Chondrocyte (in vitro differentiated cells): ENCODE measurements at places on chromosomes 7 and 10. TPM values are rescaled to one million over a fixed set of nuclear protein-coding genes. Genes with fewer than 3 reads are reported as not detected.

- no peak for DNase-seq
Observed at GRCh38 chr7:35355199-35355598, 101.3 kb upstream of the TBX20 start.

DNA sequence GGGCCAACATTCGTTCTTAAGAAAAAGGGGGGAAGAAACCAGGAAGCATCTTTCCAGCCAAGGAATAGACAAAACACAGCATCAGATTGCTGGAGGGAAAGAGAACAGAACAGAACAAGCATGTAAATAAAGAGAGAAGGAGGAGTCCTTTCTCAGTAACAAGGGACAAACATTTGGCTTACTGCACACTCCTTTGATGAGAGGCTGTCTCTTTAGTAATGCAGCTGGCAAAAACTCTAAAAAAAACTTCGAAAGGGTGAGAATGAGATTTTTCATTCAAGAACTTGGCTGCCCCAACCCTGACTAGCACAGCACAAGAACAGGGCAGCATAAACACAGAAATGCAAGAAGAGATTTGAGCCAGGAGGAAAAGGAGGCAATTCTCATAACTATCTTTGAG is 38.9 kb upstream of the IL6 start:
- no peak for DNase-seq

DNA sequence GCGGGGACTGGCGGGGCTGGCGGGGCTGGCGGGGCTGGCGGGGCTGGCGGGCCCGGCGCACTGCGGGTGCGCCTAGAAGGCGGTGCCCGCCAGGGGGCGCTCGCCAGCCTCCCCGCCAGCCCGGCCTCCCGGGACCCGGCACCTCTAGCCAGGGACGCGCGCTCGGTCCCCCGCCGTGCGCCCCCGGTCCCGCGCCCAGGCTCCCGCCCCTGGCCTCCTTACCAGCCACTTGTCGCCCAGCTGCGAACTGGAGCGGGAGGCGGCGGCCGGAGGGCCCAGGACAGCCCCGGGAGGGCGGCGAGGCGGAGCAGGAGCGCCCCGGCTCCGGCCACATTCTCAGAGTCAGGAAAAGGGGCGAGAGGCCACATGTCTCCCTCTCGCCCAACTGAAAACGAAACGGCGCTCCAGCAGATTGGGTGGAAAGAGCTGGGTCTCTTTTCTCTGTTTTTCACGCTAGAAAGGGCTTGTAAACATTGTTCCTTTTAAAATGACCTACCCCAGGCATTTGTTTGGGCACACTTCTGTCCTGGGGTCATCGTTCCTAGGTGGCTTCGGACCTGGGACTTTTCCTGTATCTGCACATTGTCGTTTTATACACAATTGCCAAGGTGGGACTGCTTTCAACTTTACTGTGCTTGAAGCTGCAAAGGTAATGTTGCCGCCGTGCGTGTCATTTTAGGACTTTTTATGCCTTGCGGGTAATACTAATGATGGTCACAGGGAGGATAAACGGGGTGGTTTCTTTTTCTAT is 378 bp upstream of the PRKCQ start:
- no peak for DNase-seq

DNA sequence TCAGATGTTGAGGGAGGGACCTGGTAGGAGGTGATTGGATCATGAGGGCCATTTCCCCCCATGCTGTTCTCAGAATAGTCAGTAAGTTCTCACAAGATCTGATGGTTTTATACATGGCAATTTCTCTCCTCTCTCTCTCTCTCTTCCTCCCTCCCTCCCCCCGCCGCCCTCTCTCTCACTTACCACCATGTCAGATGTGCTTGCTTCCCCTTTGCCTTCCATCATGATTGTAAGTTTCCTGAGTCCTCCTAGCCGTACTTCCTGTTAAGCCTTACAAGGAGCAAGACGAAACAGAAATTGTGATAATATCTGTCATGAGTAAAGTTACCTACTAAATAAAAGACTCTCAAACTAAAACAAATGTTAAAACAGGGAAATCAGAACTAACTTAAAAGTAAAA is 19.9 kb upstream of the GPR141 start:
- no peak for DNase-seq

- DNase-seq: no peak
Observed at GRCh38 chr7:107056728-107057473, 12.4 kb downstream of the PRKAR2B start.

DNA sequence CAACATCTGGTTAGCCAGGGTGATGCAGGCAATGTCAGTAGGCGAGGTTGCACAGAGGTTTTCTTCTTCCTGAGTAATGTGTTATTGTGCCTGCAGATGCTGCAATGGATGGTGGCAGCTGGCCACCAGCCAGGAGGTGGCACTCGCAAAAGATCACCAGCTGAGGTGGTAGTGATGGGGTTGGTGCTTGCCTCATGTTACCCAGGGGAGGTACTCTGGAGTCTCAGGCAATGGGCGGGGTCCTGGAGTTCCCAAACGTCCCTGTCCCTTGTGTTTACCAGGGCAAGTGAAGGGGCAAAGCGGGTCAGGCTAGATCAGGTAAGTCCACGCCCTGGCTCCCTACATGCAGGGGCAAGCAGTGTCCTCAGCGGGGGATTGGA is 21.1 kb downstream of the CLRN3 start:
- DNase-seq: no peak

- no peak for DNase-seq
Observed at GRCh38 chr10:67612577-67613537, 83.1 kb downstream of the CTNNA3 start.

GRCh38 chr10:91652364-91652763 is 19.5 kb upstream of the PPP1R3C start:
- no peak for DNase-seq

GRCh38 chr10:21238717-21239116 is 286.8 kb downstream of the SKIDA1 start:
- no peak for DNase-seq

- DNase-seq: no peak
Observed at GRCh38 chr7:3591944-3592343, 290.9 kb downstream of the SDK1 start.

- no peak for DNase-seq
Observed at GRCh38 chr7:114107522-114107921, 188.7 kb upstream of the PPP1R3A start.

GRCh38 chr7:31775556-31775955 is 88.5 kb downstream of the PPP1R17 start:
- no peak for DNase-seq

DNA sequence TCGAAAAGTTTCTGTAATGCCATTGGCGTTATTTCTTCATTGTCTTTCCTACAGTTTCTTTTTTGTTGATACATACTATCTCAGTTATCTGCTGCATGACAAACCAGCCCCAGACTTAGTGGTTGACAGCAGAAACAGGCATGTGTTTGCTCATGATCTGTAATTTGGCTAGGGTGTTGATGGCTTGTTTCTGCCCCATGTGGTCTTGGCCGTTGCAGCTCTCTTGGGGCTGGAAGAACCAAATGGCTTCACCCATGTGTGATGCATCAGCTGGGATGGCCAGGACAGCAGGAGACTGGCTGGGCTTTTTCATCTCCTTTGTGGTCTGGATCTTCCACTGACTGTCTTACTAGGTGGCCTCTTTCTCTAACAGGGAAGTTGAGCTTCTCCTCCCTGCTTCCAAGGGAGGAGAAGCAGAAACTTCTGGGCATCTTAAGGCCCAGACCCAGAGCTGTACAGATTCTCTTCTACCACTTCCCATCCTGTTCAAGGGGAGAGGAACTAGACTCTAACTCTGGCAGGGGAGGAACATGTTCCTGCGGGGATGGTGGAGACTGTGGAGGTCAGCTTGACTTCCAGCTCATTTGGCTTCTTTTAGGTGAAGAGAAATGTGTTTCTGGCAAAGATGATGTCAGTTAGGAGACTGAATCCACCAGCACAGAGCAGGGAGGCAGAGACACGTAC is 89.3 kb downstream of the FANK1 start:
- DNase-seq: no peak

DNA sequence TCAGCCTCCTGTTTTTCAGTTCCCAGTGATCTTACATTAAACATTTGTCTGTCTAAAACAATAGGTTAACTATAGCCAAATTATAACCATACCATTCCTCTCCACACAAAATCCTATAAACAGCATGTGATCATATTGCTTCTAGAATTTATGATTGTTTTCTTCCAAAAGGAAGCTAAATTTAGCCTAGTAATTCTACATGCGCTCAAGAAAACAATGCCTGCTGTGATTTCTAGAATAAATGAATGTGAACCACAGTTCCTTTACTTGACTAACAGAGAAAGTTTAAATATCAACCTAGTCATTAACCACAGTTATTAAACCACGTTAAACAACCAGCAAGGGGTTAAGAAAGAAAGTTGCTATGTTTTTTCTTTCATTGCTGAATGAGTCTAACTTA is 26.4 kb downstream of the MET start:
- DNase-seq: no peak

GRCh38 chr7:72159911-72160310 is 252.2 kb downstream of the CALN1 start:
- DNase-seq: no peak

- no peak for DNase-seq
Observed at GRCh38 chr10:15209827-15210509, 41.5 kb upstream of the NMT2 start.

GRCh38 chr7:138632384-138632783 is 68.8 kb downstream of the SVOPL start:
- DNase-seq: no peak

- no peak for DNase-seq
Observed at GRCh38 chr7:137998250-137998649, 3.6 kb downstream of the CREB3L2 start.

- DNase-seq: no peak
Observed at GRCh38 chr10:5297466-5297865, 67.3 kb upstream of the UCN3 start.

DNA sequence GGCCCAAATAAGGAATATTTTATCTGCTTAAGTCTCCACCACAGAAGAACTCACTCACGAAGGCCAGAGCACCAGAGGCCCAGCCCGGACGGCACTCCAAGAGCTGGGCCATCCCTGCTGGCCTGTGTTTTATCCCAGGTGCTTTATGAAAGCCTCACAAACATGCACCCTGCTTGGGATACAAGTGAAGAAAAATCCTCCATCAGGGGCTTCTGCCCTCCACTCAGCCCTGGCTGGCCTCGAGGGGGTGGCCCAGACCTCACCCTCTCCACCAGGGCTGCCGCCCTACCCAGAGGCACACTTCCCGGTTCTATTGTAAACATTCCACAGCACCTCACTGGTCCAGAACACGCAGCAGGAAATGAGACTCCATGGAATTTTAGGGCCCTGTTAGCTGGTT is 19.8 kb upstream of the DNAAF5 start:
- DNase-seq: no peak

- DNase-seq: no peak
Observed at GRCh38 chr10:67657775-67658174, 38.2 kb downstream of the CTNNA3 start.

GRCh38 chr10:131073469-131074035 is 238.0 kb downstream of the TCERG1L start:
- no peak for DNase-seq

GRCh38 chr7:96936621-96937020 is 68.7 kb upstream of the DLX6 start:
- DNase-seq: no peak

GRCh38 chr7:121739465-121739864 is 133.5 kb upstream of the PTPRZ1 start:
- DNase-seq: no peak

DNA sequence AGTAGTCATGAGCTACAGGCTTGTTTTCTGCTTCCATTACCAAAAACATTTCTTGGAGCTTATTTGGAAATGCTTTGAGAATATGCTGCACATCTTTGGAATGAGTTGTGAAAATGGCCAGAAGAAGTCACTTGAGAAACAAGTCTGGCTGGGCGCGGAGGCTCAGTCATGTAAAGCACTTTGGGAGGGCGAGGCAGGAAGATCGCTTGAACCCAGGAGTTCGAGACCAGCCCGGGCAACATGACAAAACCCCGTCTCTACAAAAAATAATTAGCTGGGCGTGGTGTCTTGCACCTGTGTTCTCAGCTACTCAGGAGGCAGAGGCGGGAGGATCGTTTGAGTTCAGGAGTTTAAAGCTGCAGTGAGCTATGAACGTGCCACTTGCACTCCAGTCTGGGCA is 882 bp upstream of the CHCHD1 start:
- DNase-seq: no peak

- no peak for DNase-seq
Observed at GRCh38 chr10:80410122-80410521, 1.8 kb downstream of the PRXL2A start.

DNA sequence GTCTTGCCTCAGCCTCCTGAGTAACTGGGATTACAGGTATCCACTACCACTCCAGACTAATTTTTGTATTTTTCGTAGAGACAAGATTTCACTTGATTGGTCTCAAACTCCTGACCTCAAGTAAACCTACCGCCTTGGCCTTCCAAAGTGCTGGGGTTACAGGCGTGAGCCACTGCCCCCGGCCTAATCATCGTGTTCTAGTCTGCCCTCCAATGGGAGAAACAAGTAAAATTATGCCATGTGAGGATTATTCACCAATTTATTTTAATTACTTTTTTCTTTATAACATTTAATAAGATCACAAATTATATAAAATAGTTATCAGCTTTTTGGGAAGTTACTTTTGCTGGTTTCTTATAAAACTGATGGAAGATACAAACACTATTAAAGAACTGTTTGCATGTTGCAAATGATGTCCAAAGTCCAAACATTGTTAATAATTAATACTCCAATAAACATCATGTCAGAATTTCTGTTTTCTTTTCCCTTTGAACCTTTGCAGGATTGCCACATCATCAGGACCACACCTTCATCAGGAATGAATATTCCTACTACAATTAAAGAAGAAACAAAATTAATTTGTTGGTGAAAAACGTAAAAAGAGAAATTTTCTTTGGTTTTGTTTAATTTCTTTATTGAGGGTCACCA is 786 bp upstream of the AKR1C4 start:
- no peak for DNase-seq

DNA sequence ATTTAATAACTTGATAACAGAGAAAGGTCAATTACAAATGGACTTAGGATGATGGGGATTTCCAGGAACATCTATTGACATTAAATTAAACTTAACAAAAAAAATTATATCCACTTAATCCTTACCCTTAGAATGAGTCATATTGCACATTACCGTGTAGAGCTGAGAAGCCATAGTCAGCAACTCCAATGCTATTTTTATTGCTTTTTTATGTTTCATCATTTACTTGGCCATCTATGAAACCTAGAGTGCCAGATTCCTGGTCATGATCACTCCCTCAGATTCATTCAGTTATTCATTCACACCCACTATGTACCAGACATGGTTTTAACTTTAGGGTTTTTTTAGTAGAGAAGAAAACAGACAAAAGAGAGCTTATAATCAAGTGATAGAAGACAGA is 1180.4 kb downstream of the CNTNAP2 start:
- no peak for DNase-seq

- DNase-seq: no peak
Observed at GRCh38 chr7:90238583-90238982, 6.4 kb upstream of the CFAP69 start.

- DNase-seq: no peak
Observed at GRCh38 chr10:482051-482501, 207.4 kb downstream of the DIP2C start.

The TMEM196 gene
- total RNA-seq: not detected in 3 replicates

The CLRN3 gene
- not detected in 3 replicates for total RNA-seq

The MYH16 gene
- not detected in 3 replicates for total RNA-seq

The SPDYE16 gene
- total RNA-seq: 0.36 TPM in 1 of 3 replicates, not detected in the others

The C10orf105 gene
- not detected in 3 replicates for total RNA-seq

The GIMAP7 gene
- not detected in 3 replicates for total RNA-seq

The AASS gene
- 6.7 to 8.8 TPM (median 7.3 TPM) in 3 replicates for total RNA-seq

The LRRD1 gene
- total RNA-seq: 0.22 to 0.41 TPM in 2 of 3 replicates, not detected in the other

The PRLHR gene
- not detected in 3 replicates for total RNA-seq

The C7orf57 gene
- total RNA-seq: not detected in 3 replicates

The TPK1 gene
- 2.3 to 4.4 TPM (median 3.5 TPM) in 3 replicates for total RNA-seq
